NCI-H345 (cell line): ENCODE measurements at places on chromosomes 13 and 19.

DNA sequence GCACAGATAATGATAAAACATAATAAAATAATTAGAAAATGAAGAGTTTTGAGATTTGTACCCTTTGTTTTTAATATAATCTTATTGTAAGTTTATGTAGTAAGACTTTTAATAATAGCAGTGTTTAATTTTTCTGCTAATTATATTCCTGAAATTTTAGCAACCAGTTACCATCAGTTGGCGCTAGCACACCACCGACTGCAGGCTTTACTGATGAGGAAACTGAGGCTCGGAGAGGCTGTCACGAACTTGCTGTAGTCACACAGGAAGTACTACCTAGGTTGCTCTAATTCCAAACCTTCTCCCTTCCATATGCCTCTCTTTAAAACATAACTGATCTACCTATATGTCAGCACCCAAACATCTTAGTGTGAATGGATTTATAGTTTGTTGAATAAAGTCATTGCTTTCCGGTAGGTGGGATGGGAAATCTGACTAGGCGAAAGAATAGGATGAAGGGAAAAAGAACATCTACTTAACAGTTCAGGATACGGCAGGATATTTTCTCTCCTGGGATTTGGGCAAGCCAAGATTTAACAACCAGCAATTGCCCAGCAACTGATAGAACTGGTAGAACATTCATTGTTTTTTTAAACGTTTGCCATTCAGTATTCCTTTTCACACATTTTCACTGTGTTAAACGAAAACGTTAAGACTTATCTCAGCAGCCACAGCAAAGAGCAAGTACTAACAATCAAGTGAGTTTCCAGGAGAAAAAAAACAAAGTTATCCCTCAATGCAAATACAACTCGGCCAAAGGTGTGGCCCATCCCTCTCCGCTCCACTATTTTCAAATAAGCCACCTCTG, 822 bp upstream of the RFXAP start:
- DNase-seq: no peak

GRCh38 chr19:343451-343931, 1.1 kb downstream of the MIER2 start:
- DNase-seq: no peak

DNA sequence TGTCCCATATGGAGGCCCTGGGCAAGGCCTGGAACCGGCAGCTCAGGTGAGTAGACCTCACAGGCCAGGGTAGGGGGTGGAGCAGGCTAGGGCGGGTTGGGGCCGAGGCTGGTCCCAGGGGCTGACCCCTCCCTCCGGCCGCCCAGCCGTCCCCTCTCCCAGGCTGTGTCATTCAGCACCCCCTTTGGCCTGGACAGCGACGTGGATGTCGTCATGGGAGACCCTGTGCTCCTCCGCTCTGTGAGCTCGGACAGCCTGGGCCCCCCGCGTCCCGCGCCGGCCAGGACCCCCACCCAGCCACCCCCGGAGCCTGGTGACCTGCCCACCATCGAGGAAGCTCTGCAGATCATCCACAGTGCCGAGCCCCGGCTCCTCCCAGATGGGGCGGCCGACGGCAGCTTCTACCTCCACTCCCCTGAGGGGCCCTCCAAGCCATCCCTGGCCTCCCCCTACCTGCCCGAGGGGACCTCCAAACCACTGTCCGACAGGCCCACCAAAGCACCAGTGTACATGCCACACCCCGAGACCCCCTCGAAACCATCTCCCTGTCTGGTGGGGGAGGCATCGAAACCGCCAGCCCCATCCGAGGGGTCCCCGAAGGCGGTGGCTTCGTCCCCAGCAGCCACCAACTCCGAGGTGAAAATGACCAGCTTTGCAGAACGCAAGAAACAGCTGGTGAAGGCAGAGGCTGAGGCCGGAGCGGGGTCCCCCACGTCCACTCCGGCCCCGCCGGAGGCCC, 16.0 kb downstream of the CAMSAP3 start:
- no peak for DNase-seq

DNA sequence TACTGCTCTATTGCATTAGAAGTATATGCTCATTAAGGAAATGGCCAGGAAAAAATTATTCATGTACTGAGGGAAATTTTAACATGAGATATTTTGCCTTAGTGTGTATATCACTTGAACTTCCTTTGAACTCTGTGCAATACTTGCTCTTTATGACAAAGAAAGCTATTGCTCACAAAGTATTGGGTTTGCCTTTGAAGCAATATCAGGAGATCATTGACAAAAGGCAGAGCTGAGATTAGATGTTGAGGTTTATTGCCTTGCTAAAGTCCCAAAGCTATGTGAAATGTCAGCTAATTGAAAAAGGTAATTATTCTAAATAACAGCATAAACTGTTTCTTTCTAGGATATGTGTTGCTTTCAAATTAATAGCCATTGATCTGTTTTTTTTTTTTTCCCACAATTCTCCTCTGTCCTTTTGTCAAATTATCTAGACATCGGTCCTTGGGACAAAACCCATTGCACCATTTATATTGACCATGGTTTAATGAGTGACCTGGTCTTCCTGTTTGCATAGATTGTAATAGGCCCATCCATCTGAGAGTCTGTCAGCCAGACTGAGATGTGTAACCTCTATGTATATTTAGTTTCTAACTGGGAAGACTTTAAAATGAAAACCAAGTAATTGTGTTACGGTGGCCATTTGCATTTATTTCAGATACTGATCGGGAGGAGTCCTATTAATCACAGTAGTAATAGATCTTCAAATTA, 752.7 kb upstream of the GPC6 start:
- no peak for DNase-seq

- no peak for DNase-seq
These were observed 696.3 kb upstream of the SLC10A2 start for GRCh38 chr13:103762523-103762922.

DNA sequence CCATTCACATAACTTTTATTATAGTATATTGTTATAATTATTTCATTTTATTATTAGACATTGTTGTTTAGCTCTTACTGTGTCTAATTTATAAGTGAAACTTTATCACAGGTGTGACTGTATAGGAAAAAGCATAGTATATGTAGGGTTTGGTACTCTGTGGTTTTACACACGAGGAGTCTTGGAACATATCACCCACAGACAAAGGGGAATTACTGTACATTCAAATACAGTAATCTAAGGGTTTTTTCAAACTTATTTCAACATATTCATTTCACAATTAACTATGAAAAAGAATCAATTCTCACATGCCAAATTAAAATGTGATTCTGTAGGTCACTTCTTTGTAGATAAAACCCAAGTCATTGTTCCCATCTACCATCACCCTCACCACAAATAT, 46.0 kb downstream of the RBM26 start:
- no peak for DNase-seq

DNA sequence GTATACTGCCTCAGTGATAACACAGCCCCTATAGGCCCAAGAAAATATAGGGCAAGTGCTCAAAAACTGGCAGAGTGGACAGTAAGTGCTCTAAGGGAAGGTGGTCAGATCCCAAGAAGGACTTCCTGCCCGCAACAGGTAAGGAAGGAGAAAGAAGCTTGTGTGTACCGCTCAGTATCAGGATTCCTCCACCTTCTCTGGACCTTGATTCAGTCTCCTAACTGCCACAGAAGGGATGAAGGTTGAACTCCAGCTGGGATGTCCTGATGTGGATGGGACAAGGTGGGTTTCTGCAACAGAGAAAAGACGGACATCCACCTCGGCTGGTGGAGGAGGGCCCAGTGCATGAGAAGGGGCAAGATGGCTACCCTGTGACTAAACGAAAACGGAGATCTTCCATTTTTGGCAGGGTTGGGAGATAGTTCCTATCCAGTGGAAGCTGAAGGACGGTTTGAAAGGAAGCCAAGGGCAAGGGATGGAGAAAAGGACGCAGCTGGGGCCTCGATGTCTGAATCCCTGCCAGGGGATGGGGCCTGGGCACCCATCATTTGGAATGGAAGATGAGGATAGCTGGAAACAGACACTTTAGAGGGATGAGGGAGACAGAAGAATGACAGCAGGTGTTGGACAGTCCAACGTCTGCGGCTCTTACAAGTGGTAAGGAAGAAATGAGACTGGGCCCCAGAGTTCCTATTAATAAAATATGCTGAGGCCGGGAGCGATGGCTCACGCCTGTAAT, 1.3 kb upstream of the ATF5 start:
- DNase-seq: no peak

DNA sequence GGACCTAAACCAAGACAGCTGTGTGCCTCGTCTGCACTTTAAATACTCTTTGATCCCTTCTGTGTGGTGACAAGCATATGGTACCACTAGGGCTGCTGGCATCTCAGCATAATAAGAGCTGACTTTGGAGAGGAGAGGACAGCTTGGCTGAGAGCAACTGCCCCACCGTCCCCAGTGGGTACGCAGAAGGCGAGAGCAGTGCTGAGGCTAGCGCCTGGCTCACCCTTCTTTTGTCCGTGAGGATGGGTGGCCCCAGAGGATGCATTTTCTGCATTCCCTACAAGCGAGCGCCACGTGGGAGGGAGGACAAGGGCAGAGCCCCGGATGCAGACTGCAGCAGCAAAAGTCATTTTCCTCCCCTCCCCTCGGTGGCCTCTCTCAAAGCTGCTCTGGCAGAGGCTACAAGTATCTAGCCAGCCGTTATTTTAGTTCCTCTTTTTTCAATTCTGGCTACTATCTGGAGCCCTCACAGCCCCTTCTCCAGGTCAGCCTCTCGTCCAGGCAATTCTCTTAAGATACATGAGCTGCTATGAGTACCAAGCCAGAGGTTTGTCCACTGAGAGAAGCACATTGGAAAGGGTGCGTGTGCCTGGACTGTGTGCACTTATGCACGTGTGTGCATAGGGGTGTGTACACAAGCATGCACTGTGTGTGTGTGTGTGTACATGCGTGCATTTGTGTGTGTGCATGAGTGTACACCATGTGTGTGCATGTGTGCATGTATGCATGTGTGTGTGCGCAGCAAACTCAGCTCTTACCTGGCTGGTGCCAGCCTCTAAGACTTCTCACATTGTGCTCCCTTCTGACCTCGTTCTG, 51.3 kb downstream of the RAB20 start:
- no peak for DNase-seq

- no peak for DNase-seq
These were observed 47.2 kb downstream of the MYO16 start for GRCh38 chr13:108676620-108677019.

GRCh38 chr13:43543331-43543730, 243.4 kb downstream of the ENOX1 start:
- DNase-seq: no peak

DNA sequence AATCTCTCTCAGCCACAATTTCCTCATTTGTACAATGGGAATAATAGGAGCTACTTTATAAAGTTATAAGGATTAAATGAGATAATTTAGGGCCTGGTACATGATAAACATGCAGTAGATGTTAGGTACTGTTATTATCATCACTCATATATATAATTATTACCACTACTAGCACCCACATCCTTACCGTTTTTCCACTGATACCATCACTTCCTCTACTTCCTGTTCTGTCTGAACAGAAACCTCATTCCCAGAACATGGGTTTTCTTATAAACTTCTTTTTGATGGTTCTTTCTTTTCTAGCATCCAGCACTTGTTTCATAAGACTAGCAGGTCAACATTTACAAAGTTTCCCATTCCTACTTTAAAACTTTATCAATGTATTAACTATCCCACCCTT, 6.3 kb downstream of the CDADC1 start:
- DNase-seq: no peak

- DNase-seq: peak; percentile 74
These were observed 8.2 kb downstream of the RASGRP4 start for GRCh38 chr19:38417544-38418506.

DNA sequence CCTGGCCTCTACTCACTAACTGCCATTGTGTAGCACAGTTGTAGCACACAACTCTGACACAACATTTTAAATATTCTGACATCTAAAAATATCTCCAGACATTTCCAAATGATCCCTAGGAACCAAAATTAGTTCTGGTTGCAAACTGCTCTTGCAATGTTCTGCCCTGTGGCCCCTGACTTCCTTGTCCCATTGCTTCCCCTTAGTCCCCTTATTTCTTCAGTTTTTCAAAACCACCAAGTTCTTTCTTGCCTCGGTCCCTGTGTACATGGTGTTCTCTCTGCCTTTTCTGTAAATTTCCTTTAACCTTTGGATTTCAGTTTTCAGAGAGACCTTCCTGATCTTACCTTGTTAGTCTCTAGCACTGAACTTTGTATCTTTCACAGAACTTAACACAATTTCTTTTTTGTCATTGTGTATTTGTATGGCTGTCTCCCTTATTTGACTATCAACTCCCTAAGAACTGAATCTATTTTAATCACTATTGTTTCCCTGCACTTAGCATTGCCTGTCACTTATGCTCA, 87.6 kb upstream of the MLNR start:
- DNase-seq: no peak

GRCh38 chr13:95498886-95499285, 53.6 kb upstream of the CLDN10 start:
- no peak for DNase-seq

DNA sequence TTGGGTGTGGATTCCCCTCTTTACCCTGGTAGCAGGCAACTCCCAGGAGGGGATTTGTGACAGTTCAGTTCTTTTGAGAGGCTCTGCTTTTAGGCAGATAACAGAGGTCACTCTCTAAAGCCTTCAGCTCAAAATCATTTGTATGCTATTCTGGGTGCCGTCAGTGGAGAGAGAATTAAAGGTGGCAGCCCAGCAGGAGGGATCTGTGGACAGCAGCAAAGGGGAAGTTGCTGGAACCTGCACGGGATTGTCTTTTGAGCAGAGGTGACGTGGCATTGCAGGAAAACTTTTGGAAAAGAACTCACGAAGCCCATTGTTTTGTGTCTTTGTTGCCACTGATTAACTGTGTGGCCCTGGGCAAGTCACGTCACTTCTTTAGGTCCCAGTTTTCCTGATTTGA, 62.4 kb upstream of the C1QTNF9 start:
- no peak for DNase-seq

- DNase-seq: no peak
These were observed 81.5 kb upstream of the MBNL2 start for GRCh38 chr13:97140611-97141010.

DNA sequence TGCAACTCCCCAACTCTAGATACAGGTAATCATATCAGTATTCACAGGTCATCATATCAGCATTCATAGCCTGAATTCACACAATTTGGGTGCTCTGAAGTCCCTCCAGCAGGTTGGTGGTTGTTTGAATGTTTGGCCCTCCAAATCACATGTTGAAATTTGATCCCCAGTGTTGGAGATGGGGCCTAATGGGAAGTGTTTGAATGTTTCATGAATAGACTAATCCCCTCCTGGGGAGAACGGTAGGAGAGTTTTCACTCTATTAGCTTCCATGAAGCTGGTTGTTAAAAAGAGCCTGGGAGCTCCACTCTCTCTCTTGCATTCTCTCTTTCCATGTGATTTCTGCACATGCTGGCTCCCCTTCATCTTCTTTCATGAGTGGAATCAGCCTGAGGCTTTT, 288.6 kb upstream of the PCDH9 start:
- peak; percentile 37 for DNase-seq

GRCh38 chr13:42758515-42758914, 22.9 kb upstream of the FAM216B start:
- DNase-seq: no peak

- DNase-seq: peak; percentile 71
These were observed at the start of gene DACH1 for GRCh38 chr13:71867131-71867814. Gene DACH1 (minus strand): TSS chr13:71867204.

GRCh38 chr19:10334588-10335351, 1.4 kb upstream of the RAVER1 start:
- peak; percentile 70 for DNase-seq

- DNase-seq: no peak
These were observed 293.3 kb downstream of the NALCN start for GRCh38 chr13:101123028-101123427.

- no peak for DNase-seq
These were observed 177.5 kb downstream of the ABCC4 start for GRCh38 chr13:95123726-95124125.
